ENCODE measurements at places on chromosomes 7 and 10.

DNA sequence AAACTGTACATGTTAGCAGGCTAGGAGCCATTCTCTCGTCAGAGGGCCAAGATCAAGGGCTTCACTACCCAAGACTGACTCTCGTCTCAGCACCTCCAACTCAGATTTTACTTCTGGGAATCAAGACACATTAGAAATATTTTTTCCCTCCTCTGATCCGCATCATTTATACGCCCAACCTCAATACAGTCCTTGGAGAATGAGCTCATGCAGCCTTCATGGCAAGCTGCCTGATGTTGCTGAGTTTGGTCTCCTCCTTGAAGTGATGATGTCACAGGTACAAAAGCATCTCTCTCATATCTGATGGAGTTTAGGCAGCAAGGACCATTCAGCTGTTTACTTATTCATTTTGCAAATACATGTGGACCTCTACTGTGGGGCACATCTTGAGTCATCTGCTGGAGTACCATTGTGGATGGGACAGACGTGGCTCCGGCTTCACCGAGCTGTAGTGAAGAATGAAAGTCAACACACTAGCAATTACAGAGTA lies 114.0 kb downstream of the BMPER start:
- no peak for DNase-seq

- no peak for DNase-seq
Observed at GRCh38 chr7:47183862-47184590, 397.9 kb downstream of the TNS3 start.

GRCh38 chr10:71339796-71340589 lies 20.9 kb downstream of the SLC29A3 start:
- DNase-seq, result no peak

DNA sequence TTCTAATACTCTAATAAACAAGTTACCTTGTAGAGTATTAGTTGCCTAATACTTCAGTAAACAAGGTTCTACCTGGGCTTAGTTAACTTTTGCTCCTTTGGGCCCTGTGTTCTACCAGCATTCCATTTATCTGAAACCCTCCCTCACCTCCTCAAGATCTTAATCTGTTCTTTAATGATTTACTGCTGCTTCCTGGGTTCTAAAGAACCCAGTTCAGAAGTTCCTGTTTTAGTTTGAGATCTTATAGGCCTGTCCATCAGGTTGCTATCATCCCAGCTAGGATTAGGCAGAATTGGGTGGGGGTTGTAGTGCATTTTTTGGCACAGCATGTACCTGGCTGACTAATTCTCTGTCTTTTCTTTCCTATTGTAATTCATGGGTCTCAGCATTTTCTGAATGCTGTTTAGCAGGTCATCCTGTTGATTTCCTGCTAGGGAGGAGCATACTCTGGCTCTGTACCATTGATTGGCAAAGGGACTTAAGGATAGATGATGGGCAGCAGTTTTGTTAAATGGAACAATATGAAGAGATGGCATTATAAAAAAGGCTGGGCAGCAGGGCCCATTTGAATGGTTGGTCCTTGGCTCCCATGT lies 53.7 kb upstream of the TMEM248 start:
- DNase-seq, result no peak

GRCh38 chr10:75228834-75229233 lies 6.9 kb downstream of the COMTD1 start:
- no peak for DNase-seq

DNA sequence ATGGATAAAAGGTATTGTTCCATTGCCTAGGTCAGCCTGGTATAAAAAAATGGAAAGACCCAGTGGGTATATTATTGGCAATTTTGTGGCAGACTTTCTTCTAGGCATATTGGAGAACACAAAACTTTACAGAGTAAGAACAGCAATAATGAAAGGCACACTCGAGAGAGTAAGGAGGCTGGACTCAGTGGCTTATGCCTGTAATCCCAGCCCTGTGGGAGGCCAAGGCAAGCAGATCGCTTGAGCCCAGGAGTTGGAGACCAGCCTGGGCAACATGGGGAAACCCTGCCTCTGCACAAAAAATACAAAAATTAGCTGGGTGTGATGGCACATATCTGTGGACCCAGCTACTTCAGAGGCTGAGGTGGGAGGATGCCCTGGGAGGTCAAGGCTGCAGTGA lies 158.2 kb downstream of the FAM107B start:
- DNase-seq, result no peak

DNA sequence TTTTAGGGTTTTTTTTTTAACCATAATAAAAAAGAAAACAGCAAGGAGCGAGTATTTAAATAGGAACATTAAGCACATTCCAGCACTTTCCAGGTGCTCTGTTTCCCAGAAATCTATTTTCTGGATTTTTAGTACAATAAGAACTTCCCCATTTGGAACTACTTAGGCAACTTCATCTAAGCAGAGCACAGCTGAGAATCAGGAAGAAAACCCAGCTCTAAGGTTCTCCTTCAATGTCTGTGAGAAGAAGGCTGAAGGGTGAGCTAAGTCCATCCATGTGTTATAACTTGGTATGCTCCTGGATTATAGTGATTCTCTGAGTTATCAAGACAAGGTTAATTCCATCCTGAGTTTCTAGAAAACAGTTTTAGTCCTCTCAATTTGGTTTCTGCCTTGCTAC lies 181.9 kb downstream of the CYP26A1 start:
- no peak for DNase-seq

DNA sequence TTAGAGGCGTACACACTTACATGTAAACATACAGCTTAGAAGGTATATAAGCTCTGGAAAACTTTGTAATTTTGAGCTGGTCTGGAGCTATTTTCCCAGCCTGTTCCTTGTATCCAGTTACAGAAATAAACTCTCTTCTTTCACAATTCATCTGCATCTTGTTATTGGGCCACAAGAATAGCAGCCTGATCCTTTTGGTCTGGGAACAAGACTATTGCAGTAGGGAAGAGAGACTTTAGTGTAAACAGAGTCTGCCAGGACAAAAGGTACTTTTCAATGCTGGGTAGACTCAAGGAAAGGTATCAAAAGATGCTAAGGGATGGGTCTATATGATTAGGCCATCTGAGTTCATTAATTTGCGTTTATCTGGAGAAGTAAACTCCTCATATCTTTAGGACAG lies 728.3 kb downstream of the TYW1 start:
- DNase-seq, result no peak

GRCh38 chr7:107152011-107152410 lies 16.8 kb upstream of the HBP1 start:
- DNase-seq, result no peak

- no peak for DNase-seq
Observed at GRCh38 chr7:119935418-119936025, 337.5 kb upstream of the KCND2 start.
